ENCODE measurements at places on chromosomes 12 and 14. TPM values are rescaled to one million over a fixed set of nuclear protein-coding genes. Genes with fewer than 3 reads are reported as not detected.

KRT82 gene
- not detected for total RNA-seq

PAPLN gene
- total RNA-seq: 1.0 TPM

NID2 gene
- 0.20 TPM for total RNA-seq

MYL6B gene
- 46.6 TPM for total RNA-seq

AMHR2 gene
- not detected for total RNA-seq
